Stimulated activated CD4-positive, alpha-beta T cell treated with anti-CD3 and anti-CD28 coated beads, Interleukin-4, amount 100 ng/mL, for 48 hours (primary cell): ENCODE measurements at places on chromosomes 13 and 19.

DNA sequence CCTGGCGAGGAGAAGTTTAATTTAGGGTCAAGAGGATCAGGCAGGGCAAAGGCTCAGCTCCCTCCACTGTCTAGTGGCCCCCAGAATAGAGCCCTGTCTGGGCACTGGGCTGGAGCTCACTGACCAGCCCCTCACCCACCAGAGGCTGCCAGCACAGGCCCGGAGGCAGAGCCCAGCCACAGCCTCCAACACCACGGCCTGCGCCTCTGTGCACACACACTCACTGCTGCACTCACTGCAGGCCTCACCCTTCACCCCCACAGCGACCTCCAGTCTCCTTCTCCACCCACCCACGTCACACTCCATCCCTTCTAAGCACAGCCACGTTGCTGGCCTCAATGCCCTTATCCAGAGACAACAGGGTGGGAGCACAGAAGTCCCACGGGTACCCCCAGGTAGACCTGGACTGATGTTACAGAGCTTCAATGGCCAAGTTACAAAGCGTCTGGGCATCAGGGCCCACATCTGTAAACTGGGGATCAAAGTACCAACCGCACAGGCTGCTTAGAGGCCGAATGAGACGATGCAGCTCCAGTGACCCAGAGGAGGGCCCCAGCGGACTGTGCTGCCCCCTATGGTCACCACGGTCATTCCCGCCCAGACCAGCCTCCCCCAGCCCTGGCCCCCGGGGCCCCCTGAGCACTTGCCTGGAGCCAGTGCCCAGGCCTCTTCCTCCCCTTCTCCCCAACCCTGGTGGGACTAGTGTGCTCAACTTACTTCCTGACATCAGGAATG, 4.5 kb upstream of the PRKD2 start:
- no peak for DNase-seq

DNA sequence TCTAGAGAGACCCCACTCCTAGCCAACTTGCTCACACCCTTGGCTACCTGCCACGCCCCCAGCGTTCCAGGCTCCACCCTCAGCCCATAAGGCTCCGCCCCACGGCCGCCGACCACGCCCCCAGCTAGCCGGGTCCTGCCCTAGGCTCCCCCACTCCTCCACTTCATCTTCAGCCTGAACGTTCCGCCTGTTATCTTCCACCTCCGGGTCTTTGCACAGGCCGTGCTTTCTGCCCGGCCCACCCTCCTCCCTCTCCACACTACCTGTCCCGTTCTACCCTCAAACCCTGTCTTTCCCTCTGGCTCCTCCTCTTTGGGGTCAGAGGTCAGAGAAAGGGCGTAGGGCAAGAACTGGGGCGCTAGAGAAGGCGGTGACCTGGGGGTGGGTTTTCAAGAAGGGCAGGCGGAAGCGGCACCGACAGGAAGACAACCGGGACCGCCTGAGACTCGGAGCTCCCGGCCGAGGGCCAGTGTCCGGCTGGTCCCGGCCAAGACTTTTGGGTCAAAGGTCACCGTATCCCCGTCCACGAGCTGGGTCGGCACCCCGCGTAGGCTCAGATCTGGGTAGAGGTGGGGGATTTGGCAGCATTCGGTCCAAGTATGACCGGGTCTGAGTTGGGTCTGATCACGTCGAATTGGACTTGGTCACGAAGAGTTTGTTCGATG, 2.2 kb downstream of the PDE4C start:
- peak; percentile 51 for DNase-seq

DNA sequence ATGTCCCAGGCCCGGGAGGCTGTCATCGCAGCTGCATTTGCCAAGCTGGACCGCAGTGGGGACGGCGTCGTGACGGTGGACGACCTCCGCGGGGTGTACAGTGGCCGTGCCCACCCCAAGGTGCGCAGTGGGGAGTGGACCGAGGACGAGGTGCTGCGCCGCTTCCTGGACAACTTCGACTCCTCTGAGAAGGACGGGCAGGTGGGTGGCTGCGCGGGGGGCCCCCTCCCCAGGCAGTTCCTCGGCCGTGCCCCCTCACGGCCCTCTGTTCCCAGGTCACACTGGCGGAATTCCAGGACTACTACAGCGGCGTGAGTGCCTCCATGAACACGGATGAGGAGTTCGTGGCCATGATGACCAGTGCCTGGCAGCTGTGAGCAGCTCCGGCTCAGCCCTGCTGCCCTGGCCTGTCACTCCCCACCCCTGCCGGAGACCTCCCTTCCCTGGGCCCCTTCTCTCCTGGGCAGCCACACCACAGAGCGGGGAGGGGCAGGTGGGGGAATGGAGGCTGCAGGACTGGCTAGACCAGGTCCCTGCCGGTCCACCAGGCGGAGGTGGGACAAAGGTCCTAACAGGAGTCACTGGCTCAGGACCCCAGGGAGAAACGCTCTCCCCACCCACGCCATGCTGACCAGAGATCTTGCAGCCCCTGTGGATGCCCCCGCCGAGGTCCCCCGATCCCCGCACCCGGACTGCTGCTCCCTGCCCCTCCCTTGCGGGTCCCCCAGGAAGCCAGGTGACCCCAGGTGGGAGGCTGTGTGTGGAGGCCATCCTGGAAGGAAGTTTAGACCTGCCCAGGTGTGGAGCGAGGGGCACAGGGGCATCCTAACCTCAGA, 1.1 kb downstream of the CAPS start:
- DNase-seq, result no peak

DNA sequence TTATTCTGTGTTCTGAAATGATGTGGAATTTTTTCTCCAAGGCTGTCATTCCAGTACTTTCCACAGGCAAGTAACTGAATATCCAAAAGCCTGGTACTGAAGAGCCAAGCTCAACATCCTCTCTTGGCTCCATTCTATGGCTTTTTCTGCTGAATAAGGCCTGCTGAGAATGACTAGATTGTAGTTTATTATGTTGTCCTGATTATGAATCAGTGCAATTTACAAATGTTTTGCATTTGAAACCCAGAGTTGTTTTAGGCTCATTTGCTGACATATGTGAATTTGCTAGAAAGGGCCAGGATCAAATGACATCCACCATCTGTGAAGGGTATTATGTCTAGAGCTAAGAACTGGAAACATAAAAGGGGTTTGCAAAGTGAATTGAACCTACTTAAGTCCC, 596.6 kb downstream of the KCTD12 start:
- no peak for DNase-seq

GRCh38 chr13:46137627-46138317, 32.9 kb upstream of the CPB2 start:
- no peak for DNase-seq

DNA sequence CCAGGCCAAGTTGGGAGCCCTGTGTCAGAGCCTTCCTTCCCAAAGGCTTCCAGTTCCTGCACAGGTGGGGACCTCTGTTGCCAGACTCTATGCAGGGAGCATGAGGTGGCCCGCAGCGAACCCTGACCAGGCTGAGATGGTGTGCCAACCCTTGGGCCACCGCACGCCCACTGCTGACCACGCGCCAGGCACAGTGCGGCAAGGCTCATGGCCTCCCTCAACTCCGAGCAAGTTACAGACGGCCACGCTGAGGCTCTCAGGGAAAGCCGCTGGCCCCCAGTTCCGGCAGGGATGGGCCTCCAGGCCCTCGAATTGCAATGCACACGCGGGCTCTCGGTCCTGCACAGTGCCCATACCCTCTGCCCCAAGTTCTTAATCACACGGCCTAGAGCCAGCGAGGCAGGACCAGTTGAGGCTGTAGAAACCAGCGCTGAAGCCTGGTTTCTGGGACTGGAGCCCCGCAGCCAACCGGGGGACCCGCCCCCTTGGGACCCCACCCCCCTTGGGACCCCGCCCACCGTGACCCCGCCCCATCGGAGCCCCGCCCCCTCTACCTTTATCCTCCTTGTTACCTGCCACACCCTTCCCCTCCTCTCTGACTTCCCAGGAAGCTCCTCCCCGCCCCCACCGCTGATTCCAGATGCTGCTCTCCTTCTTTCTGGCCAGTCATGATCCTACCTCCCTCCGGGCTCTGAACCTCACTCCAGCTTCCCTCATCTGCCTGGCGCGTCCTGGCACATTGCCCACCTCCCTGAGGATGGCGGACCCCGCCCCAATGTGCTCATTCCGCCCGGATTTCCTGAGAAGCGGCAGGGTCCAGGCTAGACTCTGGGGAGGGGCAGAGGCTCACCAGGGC, 6.0 kb downstream of the PEX11G start:
- no peak for DNase-seq

- DNase-seq, result no peak
These were observed 42.0 kb downstream of the MRPL57 start for GRCh38 chr13:21218351-21219035.

DNA sequence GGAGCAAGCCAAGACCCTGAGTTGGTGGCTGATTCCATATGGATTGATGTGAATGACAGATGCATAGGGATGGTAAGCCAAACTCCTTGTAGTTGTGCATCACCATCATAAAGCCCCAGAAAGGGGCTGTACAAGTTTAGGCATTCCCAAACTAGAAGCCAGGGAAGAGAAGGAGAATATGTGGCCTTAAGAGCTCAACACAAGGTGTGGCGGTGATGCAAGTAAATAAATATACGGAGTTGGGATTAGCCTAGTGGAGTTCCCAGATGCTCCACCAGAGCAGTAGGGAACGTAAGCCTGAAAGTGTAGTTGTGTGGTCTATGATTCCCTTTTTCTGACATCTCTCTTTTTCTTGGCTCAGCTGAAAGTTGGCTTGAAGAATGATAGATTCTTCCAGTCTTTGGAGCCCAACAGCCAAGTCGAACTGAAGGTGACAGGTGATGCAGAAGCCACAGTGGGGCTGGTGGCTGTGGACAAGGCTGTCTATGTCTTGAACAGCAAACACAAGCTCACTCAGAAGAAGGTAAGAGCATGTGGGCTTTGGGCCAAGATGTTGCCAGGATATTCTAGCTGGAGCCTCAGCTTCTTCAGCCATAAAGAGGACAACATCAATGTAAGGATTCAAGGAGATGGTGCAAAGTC, 30.1 kb downstream of the RDH8 start:
- DNase-seq, result no peak

- DNase-seq, result no peak
These were observed 1.7 kb downstream of the PDE4A start for GRCh38 chr19:10422046-10422461.

GRCh38 chr19:40598121-40598917, 2.9 kb upstream of the LTBP4 start:
- peak; percentile 89 for DNase-seq

DNA sequence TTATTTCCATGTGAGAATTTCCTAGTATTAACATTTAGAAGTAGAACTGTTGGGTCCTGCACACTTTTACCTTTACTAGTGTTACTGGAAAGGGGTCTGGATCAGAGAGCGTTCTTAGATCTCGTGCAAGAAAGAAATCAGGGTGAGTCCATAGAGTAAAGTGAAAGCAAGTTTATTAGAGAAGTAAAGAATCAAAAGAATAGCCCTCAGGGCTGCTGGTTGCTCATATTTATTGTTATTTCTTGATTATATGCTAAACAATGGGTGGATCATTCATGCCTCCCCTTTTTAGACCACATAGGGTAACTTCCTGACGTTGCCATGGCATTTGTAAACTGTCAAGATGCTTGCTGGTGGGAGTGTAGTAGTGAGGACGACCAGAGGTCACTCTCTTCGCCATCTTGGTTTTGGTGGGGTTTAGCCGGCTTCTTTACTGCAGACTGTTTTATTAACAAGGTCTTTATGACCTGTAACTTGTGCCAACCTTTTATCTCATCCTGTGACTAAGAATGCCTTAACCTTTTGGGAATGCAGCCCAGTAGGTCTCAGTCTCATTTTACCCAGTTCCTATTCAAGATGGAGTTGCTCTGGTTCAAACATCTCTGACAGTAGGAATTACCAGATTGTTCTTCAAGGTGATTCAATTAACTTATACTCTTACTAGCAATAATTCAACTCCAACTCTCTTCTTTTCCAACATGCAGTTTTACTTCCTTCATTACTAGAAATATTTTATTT, 27.4 kb downstream of the NDFIP2 start:
- DNase-seq, result no peak

GRCh38 chr19:10270180-10270615, 722 bp upstream of the ICAM1 start:
- DNase-seq, result peak; percentile 61

DNA sequence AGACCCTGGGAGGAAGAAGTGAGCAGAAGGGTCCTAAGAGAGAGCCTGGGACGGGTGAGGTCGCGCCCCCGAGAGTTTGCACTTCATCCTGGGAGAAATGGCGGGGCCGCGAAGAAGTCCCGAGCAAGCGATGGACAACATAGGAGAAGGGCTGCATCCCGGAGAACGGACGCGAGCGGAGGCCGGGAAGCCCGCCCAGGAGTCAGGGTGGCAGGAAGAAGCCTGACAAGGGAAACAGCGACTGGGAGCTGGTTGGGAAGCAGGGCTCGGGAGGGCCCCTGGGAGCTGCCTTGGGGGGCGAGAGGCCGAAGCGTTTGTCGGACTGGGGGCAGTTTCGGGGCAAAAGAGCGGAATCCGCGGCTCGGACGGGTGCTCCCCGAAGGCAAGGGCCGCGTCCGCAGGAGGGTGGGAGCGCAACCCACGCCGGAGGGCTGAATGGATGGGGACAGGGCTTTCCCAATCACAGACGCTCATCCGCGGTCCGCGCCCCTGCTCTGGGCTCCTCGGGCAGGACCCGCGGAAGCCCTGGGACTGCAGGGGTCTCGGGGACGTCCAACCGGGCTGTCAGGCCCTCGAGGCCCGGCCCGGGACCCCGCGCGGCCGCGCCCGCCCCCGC, 469 bp downstream of the ABHD17A start:
- DNase-seq, result no peak

DNA sequence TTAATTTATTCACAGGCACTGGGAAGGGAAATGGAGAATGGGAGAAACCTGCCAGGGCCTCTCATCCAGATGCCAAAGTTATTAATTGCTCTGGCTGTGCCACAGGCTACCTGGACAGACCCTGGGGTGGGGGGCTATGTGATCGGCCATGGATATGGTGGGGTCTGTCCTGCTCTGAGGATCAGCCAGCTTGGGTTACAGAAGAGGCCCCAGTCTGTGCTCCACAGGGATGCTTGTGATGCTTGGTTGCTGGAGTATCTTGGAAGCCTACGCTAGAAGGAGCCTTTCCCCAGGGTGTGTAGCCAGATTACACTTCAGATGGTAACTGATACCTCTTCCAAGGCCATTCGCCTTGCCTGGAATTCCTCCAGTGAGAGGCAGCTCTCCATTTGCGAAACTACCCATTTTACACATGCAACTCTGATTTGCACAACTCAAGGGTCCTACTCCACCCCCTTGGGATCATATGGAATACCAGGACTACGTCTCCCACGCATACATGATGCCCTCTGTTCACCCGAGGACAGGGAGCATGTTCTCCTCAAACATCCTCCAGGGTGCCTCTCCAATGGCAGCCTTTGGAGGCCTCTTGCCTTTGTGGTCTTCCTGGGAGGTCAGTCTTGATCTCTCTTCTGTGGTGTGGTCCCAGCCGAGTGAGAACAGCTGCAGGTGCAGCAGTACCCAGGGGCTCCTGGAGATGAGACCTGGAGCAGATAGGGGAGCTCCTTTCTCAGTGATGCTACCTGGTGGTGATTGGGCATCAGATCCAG, 186.6 kb upstream of the TSHZ3 start:
- DNase-seq, result no peak

GRCh38 chr13:84590663-84591062, 708.4 kb upstream of the SLITRK1 start:
- DNase-seq, result no peak

GRCh38 chr19:29006057-29006735, 206.8 kb downstream of the UQCRFS1 start:
- no peak for DNase-seq

DNA sequence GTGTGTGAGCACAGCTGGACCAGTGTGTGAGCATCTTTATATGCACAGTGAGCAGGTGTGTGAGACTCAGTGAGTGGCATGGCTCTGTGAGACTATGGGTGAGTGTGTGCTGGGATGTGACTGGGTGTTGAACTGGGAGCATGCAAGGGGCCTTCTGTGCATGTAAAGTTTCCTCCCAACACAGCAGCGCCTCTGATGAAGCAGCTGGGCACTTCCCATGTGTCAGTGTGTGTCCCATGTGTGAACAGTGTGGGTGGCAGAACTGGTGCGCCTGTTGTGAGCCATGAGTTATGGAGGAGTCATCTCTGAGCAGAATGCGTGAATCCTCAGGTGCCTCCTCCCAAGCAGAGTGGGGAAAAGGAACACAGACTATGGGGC, 24.1 kb downstream of the LGALS16 start:
- peak; percentile 55 for DNase-seq
